Nephron progenitor cell (in vitro differentiated cells): ENCODE measurements at places on chromosomes 4 and X.

- DNase-seq = no peak
Observed at GRCh38 chrX:130125091-130125874, 15.0 kb upstream of the ELF4 start.

- DNase-seq = no peak
Observed at GRCh38 chr4:8281519-8282133, 12.1 kb downstream of the HTRA3 start.

- no peak for DNase-seq
Observed at GRCh38 chr4:79676705-79677104, 268.7 kb upstream of the GK2 start.

- DNase-seq = peak; percentile 10
Observed at GRCh38 chrX:50680990-50681389, 133.0 kb downstream of the SHROOM4 start.

DNA sequence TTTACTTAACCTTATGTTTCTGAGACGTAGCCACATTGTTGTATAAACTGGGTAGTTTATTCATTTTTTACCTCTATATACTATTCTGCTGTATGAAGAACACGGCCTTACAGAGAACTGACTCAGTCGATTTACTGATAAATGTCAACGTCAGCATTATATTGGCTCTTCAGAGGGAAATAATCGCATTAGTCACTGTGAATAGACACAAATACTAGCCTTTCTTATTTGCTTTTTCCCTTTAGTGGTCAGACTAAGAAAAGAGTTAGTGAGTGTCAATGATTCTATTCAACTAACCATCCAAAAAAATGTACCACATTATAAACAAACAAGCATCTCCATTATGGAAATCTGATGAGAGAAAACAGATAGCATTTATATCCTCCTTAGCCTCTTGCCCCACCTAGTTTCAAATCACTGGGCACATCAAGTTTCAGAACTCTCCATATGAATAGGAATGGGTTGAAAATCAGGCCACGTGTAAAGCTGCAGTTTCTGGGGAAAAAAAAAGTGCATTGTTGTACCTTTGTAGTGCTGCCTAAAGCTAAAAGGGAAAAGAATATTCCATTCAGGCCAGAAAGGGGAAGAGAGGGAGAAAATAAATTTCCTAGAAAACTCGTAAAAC, 146.7 kb upstream of the VCX3A start:
- DNase-seq = no peak

DNA sequence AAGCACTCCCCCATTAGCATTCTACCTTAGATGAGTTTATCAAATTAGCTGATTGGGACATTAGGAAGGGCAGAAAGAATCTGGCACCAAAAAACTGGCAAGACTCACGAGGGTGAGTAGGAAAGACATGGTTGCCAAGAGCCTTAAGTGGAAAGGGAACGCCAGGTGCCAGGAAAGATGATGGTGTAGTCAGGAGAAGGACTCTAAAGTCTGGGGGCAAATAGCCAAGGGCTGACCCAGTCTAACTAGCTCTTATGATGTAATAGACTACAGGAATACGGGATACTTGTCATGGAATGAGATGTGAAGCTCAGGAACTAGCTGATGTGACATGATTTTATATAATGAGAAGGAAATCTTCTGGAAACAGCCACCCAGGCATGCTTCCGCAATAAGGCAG, 94.8 kb downstream of the MBNL3 start:
- DNase-seq = no peak

DNA sequence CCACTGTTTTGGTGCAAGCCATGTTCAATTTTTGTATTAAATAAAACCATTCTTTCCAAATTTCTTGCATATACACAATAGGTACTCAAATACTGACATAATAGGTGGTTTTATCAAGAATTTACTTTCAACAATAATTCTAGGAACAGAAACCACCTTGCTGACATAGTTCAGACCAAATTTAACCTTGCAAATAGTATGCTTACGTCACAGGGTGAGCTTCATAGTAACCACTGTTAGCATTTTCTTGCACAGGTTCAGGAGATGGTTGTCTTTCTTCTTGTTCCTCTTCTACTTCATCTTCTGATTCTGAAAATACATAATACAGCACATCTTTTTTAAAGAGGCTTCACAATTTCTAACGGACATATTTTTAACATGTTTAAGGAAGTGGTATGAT, 17.6 kb downstream of the G3BP2 start:
- DNase-seq = no peak

DNA sequence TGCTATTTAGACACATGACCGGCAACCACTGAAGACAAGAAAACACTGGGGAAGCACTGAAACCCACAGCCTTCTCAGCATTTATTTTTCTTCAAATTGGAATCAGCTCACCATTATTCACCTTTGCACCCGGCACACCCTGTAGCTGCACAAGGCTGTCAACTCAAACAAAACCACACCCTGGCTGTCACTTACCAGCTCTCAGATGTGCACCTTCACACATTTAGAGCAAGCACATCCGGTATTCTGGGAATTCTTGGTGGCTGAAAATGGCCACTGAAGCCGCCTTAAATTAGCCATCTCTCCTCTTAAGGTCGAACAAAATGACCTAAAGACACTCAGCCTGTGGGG, 5.9 kb downstream of the ZFYVE28 start:
- no peak for DNase-seq

GRCh38 chrX:40179283-40179682, 81.5 kb upstream of the BCOR start:
- DNase-seq = no peak

- DNase-seq = no peak
Observed at GRCh38 chr4:15327311-15328298, 100.2 kb upstream of the C1QTNF7 start.

- DNase-seq = no peak
Observed at GRCh38 chrX:30150196-30150895, 65.0 kb upstream of the MAGEB2 start.

- DNase-seq = no peak
Observed at GRCh38 chr4:142043509-142043908, 407.1 kb downstream of the IL15 start.

DNA sequence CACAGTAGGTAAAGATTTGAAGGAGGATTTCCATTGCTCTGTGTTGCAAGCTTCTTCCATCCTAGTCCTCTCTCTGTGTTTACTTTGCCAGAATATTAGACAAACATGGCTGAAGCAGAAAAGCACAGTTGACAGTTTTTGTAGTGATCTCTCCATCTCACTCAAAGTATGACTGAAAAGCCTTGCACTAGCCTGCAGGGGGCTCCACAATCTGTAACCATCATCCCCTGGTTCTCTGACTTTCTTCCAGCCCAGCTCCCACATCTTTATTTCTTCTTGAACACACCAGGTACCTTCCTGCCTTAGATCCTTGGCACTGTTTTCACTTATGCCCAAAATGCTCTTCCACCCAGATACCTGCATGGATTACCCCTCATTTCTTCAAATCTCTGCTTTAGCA, 34.1 kb upstream of the HHIP start:
- peak; percentile 5 for DNase-seq

DNA sequence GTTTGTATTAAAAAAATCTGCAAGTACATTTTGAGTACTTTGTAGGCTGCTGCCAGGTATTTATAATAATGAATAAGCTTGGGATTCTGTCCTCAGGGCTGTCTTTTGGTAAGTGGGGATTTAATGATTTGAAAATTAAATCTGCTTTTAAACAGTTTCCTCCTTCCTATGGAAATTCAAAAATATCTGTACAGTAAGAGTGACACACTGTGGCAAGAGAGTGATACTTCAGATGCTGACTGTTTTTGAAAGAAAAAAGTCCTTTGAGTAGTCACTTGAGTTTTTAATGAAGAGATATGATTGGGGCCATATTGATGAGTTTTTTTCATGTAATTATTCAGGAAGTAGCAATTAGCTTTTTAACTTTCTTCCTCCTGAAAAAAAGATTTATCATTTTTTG, 49.2 kb downstream of the SMARCAD1 start:
- no peak for DNase-seq

DNA sequence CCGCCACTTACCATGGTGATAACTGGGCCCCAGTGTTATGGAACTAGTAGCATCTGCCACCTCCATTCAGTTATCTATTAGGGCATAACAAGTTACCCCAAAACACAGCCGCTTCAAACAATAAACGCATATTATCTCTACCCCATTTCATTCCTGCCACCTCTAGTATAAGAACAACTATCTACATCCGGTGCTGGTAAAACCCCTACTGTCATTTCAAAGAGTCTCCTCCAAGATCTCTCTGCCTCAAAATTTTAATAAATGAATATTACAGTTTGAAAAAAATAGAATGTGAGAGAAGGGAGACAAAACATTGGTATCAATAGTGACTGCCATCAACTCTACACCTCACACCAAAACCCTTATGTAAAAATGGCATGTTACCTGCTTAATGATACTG, 35.5 kb upstream of the RBPJ start:
- DNase-seq = no peak

DNA sequence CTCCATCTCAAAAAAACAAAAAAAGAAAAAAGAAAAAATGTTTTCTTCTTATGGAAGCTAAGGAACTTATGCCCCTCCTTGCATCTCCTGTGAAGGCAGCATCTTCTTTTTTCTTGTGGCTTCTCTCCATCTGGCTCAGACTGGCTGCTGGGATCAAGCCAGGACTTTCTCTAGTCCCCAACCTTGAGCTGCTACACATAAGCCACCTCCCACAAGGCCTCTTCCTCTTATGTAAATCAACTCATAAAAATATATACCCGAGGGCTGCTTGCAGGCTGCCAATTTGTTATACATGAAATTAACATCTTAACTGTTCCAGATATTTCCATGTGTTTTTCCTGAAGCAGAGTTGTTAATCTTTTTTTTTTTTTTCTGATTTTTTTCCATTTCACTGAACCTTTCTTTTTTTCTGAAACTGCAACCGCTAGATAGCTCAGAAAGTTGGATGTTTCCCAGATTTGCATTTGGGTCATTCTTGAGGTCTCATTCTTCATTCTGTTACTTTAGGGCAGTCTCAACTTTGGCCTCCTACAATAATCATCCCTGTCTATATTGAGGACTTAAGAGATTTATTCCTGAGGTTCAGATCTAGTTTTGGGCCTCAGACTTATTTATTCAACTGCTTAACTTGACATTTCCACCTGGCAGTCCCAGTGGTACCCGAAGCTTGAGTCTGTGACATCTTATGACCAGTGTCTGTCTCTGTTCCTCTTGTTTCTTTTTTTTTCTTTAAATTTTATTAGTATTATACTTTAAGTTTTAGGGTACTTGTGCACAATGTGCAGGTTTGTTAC, 10.3 kb downstream of the SNX25 start:
- DNase-seq = no peak

GRCh38 chr4:6281436-6282313, 12.0 kb downstream of the WFS1 start:
- DNase-seq = no peak

DNA sequence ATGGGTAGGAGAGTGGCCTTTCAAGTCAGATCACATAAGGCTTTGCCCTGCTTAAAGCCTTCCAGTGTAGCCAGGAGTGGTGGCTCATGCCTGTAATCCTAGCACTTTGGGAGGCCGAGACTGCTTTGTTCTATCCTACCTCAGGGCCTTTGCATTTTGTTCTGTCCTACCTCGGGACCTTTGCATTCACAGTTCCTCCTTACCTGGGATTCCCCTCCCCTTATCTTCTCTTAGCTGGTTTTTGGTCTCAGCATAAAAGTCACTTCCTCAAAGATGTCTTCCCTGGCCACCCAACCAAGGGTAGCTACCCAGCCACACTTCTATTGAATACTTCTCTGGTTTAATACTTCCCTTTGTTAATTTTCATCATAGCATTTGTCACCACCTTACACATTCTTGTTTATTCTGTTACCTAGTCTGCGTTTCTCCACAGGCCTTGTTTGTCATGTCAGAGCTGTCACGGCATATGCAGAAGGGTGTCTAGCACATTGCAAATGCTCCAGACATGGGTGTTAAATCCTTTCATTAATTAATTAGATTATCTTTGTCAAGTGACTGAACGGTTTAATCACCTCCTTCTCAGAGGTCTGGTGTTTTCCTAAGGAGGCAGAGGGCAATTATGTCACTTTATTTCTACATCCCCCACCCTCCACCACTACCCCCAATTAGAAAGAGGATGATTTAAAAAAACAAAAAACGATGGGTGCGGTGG, 11.3 kb upstream of the SETD7 start:
- no peak for DNase-seq
